AG08396 (cell line): ENCODE measurements at places on chromosomes 5 and 9.

GRCh38 chr5:170551076-170551475, 47.3 kb downstream of the KCNIP1 start:
- no peak for DNase-seq

- no peak for DNase-seq
Observed at GRCh38 chr9:119280740-119281485, 88.3 kb downstream of the BRINP1 start.

- DNase-seq: no peak
Observed at GRCh38 chr5:50745221-50745910, 78.9 kb downstream of the PARP8 start.

DNA sequence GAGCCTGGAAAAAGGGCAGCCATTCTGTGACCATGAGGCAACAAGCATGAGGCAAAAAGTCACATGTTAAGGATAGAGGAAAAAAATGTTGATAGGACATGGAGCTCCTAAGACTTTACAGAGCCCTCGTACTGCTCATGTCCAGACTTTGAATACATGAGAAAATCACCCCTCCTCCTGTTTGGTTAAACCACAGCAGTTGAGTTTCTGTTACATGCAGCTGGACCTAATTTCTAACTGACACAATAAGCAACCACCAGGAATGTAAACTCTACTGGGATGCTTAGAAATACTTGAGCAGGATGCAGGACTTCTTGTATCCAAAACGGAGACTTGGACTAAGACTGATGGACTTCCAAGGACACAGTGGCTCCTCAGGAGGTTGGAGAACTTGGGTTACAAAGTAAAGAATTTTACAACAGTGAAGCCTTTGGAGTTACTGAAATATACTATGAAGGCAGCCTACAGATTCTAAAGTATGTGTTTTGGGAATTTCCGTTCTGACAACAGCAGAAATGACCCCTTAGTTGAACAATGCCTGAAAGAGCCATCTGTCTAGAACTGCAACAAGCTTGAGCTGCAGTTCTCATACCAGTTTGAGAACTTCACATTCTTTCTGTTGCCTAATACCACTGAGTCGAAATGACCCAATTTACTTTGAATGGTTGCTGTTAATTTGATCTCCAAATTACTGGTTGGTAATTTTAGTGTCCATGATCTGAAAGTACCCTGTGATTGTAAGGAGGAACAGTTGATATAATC, 268.9 kb downstream of the PIK3R1 start:
- peak; percentile 58 for DNase-seq

DNA sequence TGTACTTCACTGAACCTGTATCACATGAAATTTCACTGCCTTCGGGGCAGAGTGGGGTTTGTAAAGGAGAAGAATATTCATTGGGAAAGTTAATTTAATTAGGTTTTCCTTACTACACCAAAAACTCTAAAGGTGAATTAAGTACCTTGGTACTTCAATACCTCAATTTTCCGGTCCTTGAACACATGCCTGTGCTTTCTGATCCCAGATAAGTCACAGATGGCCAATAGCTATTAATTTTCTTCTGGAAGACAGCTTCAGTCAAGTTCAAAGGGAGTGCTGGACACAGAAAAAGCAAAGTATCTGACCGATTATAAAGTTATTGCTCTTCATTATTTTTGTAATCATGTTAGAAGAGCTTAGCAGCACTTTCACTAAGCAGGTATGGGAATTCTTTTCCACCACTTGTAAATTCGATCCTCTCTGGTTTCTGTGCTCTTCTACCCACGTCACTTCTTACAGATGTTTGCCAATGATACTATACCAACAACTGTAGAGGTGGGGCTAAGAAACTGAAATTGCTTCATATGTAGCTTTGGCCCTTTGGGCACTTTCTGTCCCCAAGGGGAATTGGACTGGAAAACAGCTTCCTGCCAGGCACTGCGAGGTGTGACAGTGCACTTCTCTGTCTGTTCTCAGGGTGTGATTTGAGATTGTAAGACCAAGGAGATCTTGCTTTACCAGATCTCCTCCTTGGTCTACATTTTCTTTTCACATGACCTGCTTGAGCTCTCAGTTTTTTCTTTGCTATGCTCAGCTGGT, 164.0 kb downstream of the CCDC192 start:
- no peak for DNase-seq

DNA sequence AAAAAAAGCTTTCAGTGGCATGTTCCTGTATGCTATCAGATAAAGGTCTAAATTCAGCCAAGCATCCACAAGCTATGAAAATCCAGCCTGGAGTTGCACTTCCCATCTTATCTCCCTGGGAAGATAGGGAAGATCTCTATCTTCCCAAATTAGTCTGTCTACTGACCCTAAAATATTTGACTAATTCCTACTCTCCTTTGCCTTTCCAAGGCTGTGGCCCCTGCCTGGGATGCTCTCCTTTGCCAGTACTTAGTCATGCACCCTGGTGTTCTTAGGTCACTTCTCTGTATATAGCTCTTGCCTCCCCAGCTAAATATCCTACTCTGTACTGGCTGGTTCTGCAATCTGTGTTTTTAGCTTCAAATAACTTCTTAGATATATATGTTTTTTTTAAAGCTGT, 44.0 kb upstream of the PLPP1 start:
- DNase-seq: no peak

- peak; percentile 91 for DNase-seq
Observed at GRCh38 chr9:88651682-88652633, 117.0 kb downstream of the NXNL2 start.

DNA sequence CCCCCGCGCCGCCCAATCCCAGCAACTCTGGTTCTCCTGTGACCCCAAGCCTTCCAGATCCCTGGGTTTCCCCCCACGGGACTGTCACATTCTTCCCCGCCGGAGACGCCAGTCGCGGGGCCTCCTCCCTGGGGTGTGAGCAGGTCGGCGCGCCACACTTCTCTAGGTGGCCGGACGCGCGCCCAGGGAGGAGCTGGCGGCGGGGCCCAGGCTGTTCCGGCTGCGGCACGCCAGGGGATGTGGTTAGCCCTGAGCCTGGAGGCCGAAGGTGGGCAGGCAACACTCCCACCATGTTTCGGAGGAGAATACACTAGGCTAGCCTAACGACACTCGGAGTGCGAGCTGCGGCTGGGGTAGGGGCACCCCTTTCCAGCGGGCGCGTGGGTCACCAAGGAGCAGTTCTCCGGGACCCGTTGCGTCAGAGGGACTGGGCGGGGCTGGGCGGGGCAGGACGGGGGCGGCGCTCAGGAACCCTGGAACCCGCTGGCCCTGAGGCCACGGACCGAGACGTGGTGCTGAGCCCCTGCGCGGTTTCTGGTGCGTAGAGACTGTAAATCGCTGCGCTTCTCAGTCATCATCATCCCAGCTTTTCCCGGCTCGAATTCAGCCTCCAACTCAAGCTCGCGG, at the start of gene SLC27A6:
Gene SLC27A6, plus strand, starts transcription at position 478 of the 627 bp plus-strand sequence. CDS start 650 bp downstream, outside the sequence.
- DNase-seq: peak; percentile 11

DNA sequence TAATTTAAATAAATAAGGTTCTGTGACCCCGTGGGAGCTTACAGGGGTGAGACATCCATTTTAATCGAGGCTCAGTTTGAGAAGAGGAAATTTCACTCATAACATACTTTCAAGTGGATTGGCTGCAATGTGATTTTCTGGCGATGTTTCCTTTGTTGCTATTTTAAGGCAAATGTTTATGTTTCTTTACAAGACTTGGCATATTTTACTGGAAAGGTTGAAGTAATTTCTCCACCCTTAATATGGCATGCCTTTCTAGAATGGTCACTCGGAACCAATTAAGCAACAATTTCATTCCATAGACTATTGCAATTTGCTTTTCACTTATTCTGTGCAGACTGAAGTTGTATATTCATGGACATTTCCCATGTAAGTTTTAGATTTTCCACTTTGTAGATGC, 438.0 kb upstream of the WWC1 start:
- peak; percentile 19 for DNase-seq

GRCh38 chr5:118257066-118257465, 731.3 kb downstream of the DTWD2 start:
- no peak for DNase-seq

DNA sequence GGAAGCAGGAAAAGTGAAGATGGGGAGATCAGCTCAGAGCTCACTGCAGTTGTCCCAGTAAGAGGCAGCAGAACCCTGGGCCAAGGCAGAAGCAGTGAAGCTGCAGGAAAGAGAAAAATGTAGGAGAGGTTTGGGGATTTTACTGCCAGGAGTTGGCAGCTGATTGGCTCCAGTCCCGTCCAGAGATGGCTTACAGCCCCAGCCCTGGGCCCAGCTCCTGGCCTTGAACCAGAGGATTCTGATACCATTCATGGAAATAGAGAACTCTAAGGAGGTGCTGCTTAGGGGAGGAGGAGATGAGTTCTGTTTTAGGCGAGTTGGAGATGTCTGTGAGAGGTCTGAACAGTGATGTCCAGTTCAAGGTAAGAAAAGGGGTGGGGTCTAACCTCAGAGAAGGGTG, 4.6 kb downstream of the MORN5 start:
- no peak for DNase-seq

GRCh38 chr9:121399883-121400607, 30.0 kb upstream of the STOM start:
- DNase-seq: peak; percentile 24

DNA sequence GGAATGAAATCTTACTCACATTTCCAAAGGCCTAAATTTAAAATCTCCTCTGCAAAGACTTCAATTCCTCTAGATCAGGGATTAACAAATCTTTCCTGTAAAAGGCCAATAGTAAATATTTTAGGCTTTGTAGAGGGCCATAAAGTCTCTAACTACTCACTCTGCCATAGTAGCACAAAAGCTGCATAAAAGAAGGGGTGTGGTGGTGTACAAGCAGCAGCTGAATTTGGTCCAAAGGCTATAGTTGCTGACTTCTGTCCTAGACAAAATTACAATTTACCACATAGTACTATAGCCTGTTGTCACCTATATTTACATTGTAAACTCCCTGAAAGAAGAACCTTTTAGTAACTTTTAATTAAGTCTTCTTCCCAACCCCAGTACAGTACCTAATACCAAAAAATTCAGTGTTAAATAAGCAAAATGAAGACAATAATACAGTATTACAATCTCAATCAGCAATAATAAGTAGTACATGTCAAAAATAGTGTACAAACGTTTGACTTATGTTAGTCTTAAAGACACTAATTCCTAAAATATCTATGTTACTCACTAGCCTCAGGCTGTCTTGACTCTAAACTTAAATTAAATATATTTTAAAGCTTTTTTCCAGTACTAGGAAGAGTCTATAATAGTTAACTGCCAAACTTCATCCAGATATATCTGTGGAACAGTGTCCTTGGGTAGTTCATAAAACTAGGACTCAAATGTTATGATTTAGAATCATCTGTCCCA, 6.9 kb downstream of the CETN3 start:
- DNase-seq: no peak

DNA sequence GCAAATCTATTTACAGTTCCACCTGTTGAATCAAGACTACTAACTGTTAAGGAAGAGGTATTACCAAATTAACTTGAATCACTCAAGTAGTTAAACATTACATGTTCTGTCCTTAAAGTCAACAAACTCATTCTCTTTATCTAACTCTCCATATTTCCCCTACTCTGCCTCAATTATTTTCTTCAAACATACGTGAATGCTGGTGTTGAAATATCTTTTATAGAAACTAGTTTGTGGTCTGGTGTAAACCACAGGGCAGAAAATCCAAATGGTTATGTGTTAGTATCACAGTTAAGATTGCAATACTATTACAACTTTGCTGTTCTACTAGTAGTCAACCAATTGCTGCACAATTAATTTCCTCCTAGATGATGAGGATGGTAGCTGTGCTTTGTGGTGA, 603.5 kb downstream of the KCTD16 start:
- DNase-seq: no peak

- no peak for DNase-seq
Observed at GRCh38 chr5:153865016-153865415, 173.7 kb downstream of the FAM114A2 start.
